NCI-H1417 treated with DMSO at 0.1 percent for 48 hours (cell line): ENCODE measurements at places on chromosomes 2 and 18.

- no peak for DNase-seq
Measured at GRCh38 chr2:208360259-208361076, 46.1 kb upstream of the PTH2R start.

DNA sequence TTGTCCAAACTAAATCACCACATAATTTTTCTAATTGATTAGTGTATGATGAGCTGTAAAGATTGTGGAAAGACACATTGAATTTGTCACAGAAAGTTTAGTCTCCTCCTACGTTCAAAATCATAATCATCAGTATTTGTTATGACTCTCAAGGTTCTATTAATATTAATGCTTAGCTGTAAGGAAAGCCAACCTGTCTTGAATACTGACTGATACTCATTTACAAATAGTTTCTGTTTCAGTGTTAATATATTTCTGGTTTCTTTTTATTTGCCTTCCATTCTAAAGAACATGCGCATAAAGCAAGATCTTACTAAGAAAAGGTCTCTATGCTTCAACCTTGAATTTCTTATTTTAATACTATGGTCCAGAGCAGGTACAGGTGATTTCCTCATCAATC lies 55.1 kb downstream of the CPS1 start:
- DNase-seq = no peak

GRCh38 chr2:101501443-101501842 lies 26.5 kb upstream of the RFX8 start:
- DNase-seq = no peak

DNA sequence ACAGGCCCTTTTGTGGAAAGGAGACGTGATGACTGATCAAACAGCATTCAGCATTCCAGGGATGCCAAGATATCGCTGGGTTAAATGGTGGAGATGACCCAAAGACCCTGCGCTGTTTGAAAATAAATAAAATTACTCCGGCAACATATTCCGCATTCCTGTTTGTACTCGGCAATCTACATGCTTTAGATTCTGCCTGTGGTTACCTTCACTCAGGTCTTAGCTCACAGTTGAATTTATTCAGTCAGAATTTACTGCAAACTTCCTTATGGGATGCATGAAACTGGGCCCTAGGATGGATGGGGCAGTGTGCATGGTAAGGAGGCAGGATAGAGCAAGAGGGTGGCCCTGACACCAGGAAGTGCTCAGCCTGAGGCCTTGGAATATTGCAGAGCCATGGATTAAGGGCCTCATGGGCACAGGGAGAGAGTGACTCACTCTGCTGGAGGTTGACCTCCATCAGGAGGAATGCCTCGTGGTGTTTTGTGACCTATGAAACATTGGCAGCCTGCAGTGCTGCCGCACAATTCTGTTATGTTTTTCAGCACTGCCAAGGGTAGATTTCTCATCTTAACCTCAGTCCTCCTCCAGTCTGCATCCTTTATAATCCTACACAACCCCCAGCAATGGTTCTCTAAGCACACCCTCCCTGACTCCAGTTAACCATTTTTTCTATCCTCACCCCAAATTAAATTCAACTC lies 321.4 kb downstream of the IRS1 start:
- no peak for DNase-seq

DNA sequence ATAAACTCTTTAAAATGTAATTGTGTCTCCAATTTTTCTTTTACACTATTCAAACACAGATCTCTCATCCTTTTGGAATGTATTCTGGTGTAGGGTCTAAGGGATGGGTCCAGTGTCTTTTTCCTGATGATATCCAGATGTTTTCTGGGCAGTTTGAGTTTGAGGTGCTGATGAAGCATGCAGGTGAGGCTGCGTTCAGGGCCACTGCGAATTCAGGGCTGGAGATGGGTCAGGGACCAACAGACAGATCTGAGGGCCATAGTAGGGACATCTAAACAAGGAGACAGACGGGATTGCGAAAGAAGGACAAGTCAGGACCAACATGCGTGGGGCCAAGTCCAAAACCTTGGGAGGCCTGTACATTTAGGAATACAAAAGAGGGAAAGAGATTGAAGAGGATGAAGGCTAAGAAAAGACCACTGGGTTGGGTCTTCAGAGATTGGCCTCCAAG lies 70.2 kb downstream of the ACAA2 start:
- no peak for DNase-seq
